ENCODE measurements at places on chromosomes 1 and 21.

- no peak for DNase-seq
These were observed 17.1 kb upstream of the ZBTB21 start for GRCh38 chr21:42027085-42027821.

GRCh38 chr1:201656311-201657032, 117.5 kb downstream of the NAV1 start:
- DNase-seq, result no peak

DNA sequence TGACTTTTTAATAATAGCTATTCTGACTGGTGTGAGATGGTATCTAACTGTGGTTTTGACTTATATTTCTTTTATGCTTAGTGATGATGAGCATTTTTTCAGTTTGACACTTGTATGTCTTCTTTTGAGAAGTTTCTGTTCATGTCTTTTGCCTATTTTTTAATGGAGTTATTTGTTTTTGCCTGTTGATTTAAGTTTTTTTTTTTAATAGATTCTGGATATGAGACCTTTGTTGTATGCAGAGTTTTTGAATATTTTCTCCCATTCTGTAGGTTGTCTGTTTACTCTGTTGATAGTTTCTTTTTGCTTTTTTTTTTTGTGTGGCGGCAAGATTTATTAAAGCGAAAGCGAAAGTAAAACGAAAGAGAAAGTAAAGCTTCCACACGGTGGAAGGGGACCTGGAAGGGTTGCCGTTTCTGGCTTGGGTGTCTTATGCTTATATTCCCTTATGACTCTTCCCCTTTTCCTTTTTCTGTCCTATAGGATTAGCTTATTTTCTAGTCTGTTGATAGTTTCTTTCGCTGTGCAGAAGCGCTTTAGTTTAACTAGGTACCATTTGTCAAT, 67.6 kb downstream of the TBX19 start:
- no peak for DNase-seq

DNA sequence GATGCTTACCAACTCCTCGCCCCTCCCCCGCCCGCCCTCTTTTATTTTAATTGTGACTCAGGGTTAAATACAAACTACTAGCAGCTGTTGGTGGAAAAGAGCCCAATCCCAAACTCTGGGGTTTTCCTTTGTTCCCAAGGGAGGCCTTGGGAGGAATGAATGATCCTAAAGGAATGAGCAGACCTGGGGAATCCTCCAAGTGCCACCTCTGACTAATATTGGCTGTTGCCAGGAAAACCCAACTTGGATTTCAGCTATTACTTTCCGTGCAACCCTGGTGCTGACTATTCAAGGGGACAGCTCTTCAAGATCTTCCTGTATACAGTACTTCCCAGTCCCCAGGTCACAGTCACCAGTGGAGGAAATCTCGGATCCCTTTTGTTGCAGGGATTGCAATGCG, 1.3 kb upstream of the S100A10 start:
- no peak for DNase-seq

DNA sequence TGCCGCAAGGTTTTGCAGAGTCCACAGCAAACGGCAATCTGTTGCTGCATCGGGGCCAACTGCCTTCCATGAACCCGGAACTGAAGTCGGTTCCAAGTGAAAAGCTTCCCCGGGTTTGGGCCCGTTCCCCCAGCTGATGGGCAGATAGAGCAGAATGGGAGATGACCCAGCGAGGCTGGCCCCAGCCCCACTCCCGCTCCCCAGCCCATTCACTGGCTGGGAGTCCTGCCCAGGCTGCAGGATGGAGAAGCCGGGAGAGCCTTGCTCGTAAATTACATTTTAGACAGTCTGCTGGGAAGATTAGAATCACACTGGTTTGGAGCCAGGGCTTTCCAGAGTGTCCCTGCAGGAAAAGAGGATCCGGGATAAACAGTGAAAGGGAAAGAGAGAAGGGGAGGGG, 31.6 kb upstream of the PAX7 start:
- no peak for DNase-seq

Data from effector memory CD4-positive, alpha-beta T cell (primary cell).